ENCODE measurements at places on chromosomes 4 and X.
A peak's percentile ranks its signal among the peaks of the same experiment; 100 is the strongest.

DNA sequence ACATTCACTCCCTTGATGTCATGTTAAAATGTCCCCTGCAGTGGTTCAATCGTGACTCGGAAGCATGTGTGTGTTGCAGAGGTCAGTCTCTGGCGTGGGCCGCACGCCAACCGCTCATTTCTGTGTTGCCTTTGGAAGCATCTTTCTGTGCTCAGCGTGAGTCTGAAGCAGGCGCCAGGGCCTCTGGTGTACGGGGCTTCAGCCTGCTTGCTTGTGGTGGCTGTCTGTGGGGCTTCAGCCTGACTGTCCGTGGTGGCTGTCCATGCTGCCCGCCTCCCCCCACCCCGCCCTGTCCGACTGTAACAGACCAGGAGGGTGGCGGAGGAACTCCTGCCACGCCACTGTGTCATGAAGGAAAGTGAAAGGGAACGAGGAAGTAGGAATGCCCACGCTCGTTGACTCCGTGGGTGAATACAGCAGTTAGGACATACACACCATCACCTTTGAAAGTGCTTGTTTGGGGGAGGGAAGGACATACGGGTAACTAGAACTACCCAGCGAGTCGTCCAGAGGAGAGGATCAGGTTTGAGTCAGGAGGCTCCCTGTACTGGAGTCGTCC is 14.7 kb upstream of the CLCN4 start:
- DNase-seq = no peak

DNA sequence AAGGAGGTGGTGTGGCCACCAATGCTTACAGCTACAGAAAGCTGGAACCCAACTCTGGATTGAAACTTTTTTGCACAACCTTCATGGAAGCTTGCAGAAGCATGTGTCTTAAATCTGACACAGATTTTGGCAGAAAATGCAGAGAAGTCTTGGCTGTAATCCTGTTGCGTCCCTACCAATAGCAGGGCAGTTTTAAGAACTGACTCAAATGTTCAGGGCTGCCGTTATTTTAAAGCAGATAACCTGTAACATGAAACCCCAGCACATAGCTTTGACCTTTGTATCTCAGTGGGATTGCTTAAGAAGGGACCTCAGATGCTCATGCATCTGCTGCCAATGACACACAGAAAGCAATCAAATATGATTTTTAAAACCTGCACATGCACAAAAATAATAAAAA is at the start of gene VEGFD:
VEGFD (minus strand) TSS at position 110 of the 400 bp plus-strand sequence. CDS start 467 bp downstream, outside the sequence.
- DNase-seq = no peak

DNA sequence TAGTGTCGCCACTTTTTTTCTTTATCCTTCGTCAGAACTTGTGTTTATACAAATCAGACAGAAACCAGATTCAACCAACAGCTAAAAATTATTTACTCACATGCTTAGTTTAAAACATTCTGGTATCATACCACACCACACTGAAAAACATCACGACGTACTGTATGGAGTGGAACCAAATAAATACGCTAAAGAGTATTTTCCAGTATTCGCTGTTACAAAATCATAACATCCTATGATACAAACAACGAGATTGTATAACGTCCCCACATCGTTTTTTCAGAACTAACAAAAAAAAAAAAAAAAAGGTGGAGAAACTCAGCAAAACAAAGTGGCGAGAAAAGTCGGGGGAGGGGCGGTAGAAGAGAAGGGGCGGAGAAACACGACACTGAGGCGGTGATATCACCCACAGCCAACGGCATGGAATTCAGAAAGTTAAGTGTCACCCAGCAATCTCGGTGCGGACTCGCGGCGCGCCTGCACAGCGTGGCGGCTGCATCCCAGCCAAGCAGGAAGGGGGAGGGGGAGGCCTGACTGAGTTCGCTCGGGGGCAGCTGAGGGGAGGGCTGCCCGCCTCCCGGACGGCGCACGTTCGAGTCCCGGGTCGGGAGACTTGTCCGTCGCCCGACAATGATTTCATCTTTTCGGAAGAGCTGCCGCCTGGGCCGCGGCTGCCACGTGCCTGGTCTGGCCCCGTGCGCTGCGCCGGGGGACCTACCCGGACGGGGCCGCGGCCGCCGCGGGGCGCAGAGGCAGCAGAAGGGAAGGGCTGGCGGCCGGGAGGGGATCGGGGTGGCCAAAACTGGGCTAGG is 920 bp downstream of the SETD7 start:
- peak; percentile 94 for DNase-seq

GRCh38 chr4:139920486-139921002 is 233.4 kb downstream of the MAML3 start:
- DNase-seq = no peak

DNA sequence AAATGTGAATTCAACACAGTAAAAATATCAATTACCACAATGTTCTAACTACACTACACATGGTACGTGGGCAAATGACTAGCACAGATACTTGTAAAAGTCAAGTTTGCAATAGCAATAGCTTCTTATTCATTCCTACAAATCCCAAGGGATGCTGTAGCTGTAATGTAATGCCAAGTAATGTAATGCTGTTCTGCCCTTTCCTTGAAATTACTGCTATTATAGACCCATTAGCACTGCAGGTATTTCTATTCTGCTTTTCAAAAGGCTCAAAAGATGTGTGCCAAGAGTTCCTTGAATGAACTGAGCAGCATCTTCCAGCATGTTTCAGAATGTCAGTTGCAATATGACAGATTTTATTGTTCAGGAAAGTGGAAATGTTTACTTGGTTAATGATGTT is 129.9 kb upstream of the BANK1 start:
- DNase-seq = no peak

DNA sequence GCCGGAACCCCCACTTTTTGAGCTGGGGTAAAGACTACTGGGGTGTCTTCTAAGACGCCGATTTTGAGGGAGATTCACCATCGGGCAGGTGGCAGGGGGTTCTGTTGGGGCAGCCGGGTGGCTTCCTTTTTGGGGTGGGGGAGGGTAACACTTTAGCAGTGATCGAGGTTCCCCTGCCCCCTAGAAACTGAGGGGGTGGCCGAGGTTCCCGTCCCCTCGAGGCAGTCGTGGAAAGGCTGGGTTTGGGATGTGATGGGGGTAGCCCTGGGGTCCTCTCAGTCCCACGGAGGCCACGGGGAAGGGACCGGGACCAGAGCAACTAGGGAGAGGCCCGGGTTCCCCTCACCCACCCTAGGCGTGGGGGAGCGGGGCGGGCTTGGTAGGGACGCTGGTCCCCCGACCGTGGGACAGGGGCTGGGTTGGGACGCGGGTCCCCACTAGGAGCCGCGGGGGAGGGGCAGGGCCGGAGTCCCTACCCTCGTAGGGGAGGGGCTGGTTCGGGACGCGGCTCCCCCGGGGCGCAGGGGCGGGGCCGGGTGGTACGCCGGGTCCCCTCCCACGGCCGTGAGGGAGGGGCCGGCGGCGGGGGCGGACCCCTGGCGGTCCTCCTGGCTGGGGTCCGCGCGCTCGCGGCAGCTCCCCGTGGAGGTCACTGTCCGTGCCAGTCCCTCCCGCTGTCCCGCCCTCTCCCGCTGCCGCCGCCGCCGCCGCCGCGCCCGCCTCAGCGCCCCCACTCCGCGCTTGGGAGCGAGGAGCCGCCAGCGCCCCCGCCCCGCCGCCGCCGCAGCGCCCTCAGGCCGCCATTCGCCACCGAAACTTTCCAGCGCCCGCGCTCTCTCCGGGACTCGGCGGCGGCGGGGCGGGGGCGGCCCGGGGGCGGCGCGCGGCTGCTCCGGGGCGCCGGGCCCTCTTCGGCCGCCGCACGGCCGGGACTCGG is at the start of gene TBL1X:
TBL1X (plus strand) TSS at position 624 of the 937 bp plus-strand sequence. CDS start 188,529 bp downstream, outside the sequence.
- DNase-seq = peak; percentile 48

DNA sequence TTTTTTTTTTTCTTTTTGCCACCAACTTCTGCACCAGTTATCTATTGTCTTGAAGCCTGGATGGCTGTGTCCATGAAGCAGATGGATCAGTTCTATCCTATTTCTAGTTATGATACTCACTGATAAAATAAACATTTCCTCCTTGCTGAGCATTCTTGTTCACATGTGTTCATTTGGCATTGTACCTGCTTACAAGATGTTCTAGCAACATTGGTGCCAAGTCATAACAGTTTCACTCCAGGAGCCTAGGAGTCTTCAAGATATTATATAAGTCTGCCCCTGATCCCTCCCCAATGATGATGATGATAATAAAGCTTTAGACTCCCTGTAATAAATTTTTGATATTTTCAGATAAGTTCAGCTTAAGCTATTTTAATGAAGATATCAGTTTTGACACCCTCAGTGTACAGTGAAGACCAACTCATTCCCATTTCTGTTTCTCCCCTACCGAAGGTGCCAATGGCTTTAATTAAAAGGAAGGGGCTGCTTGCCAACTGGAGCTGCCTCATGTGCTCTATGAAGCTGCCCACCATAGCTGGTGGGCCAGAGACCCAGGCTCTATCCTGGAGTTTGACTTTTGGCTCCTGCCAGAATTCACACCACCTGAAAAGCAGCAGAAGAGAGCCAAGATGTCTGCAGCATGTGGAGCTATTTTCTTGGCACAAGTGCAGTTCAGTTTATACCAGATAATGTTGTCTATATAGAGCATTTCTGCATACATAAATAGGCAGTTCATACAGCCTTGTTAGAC is 265.4 kb upstream of the TET2 start:
- no peak for DNase-seq

- no peak for DNase-seq
Observed at GRCh38 chr4:30903502-30904214, 183.5 kb downstream of the PCDH7 start.

DNA sequence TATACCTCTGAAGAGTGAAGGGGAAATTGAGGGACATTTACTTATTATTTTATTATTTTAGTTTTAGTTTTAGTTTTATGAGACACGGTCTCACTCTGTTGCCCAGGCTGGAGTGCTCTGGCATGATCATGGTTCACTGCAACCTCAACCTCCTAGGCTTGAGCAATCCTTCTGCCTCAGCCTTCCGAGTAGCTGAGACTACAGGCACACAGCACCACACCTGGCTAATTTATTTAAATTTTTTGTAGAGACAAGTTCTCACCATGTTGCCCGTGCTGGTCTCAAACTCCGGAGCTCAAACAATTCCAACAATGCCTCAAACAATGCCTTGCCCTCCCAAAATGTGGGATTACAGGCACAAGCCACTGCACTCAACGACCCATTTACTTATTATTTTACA is 68.4 kb upstream of the BMP2K start:
- DNase-seq = no peak

GRCh38 chr4:178937130-178937529 is 1494.9 kb upstream of the AGA start:
- DNase-seq = no peak

DNA sequence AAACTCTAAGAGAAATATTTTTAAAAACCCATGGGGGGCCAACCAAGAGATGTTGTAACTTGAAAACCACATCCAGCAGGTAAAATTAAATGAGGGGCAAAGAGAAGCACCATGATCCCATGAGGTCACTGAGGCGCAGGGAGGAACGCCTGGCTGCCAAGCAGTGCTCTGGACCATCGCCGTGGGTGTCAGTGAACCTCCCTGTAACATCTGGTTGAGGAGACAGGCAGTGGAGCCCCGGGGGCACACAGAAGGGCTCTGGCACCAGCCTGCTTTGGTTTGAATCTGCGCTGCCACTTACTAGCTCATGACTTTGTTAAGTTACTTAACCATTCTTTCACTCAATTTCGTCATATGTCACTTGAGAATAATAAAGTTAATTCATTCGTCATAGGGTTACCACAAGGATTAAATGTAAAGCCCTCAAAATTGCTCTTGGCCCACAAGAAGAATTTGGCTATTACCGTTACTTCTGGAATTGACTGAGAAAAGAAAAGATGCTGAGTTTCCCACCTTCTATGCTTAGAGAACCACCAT is 41.6 kb upstream of the SLC25A4 start:
- DNase-seq = no peak

- DNase-seq = no peak
Observed at GRCh38 chrX:118566359-118566758, 70.7 kb downstream of the DOCK11 start.

GRCh38 chr4:152443859-152444258 is 92.0 kb downstream of the FBXW7 start:
- no peak for DNase-seq

DNA sequence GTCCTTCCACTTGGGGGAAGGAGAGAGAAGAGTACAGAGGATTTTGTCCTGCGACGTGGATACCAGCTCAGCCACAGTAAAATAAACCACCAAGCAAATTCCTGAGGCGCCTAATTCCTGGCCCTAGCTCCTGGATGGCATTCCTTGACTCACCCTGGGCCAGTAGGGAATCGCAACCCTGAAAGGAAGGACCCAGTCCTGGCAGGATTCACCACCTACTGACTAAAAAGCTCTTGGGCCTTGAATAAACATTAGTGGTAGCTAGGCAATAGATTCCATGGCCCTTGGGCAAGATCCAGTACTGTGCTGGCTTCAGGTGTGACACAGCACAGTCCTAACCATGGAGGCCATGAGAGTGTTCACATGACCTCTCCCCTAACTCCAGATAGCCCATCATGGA is 45.6 kb downstream of the GABRA3 start:
- no peak for DNase-seq

GRCh38 chr4:112113864-112114263 is 31.4 kb upstream of the FAM241A start:
- DNase-seq = no peak
